ENCODE measurements at places on chromosomes 3 and 15. TPM values are rescaled to one million over a fixed set of nuclear protein-coding genes. Genes with fewer than 3 reads are reported as not detected.

GRCh38 chr15:31080591-31081014 lies 20.9 kb downstream of the TRPM1 start:
- DNase-seq, result no peak

Gene SLC22A13
- 0.17 TPM for total RNA-seq

GRCh38 chr3:98501863-98502576 lies 4.5 kb downstream of the OR5K2 start:
- no peak for DNase-seq

DNA sequence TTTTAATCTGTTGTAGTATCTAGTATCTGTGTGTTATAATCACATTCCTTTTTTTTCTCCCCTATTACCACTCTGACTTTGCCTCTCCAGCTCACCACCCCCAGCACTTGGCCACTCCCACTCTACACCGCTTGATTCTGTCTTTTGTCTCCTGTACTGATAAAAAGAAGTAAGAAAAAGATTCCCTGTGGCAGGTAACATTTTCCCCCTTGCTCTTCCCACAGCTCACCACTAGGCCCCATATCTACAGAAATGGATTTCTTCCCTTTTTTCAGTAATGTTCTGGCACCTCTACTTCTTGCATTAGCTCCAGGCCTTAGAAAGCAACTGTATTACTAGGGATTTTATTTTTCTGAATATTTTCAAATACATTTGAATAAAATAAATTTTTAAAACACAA lies 25.6 kb downstream of the KCNH8 start:
- DNase-seq, result no peak

DNA sequence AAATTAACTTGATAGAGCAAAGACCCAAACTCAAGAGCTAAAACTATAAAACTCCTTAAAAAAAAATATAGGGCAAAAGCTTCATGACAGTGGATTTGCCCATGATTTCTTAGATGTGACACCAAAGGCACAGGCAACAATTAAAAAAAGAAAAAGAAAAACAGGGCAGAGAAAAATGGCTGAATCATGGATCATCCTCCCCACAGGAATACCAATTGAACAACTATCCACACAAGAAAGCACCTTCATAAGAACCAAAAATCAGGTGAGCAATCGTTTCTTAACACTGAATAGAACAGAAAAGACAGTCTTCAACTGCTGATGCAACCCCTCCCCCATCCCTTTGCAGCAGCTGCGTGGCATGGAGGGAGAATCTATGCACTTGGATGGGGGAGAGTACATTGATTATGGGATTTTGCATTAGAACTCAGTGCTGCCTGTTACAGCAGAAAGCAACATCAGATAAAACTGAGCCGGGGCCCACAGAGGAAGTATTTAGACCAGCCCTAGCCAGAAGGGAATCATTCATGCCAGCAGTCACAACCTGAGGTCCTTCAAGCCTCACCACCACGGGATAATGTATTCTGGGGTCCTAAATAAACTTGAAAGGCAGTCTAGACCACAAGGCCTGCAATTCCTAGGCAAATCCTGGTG lies 15.7 kb downstream of the C3orf33 start:
- DNase-seq, result no peak

DNA sequence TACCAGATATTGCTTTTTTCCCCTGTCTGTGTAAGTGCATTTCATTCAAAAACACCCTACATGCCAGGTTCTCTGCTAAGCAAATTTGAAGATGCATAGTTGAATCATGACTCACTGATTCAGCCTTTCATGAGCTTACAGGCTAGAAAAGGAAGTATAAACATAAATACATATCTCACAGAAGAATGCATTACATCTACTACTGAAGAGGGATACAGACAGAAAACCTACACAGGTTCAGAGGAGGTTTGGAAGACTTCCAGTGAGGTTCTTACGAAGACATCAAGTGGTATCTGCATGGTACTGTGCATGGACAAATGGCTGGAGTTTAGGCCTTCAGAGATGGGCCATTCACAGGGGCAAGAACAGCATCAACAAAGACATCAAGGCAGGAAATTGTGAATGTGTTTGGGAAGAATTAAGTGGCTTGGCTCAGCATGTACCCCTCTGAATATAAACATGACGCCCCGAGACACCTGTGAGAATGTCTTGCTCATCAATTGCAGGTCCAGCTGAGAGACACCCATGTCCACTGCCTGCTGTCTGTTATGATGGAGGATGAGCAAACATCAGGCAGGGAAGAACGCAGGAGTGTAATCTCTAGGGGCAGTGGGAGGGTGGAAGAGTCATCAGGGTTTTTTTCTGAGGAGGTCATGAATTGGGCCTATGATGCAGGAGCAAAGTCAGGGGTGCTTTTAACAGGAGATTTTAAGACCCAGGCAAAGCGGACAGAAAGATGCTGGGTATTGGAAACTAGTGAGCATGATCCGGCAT lies 105.1 kb upstream of the GALNT15 start:
- DNase-seq, result no peak

DNA sequence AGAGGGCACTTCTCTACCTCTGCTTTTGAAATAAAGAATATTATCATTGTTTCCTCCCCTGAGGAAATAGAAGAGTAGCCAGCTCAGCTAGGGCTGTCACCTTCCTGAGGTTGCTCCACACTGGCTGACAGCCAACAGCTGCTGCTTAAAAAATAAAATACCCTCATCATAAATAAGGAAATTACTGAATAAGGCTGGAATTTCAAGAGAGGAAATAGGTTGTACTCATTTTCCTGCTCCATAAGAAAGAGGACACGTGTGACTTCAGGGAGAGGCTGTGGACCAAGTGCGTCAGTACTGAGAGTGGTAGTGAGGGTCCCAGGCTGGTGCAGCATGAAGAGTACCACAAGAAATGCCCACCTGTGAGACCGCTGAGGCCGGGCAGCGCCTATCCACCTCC lies 8.1 kb upstream of the C2CD4B start:
- no peak for DNase-seq

- DNase-seq, result no peak
Observed at GRCh38 chr15:94064676-94065313, 166.6 kb upstream of the MCTP2 start.

GRCh38 chr3:72448858-72449257 lies 399.4 kb downstream of the SHQ1 start:
- no peak for DNase-seq

DNA sequence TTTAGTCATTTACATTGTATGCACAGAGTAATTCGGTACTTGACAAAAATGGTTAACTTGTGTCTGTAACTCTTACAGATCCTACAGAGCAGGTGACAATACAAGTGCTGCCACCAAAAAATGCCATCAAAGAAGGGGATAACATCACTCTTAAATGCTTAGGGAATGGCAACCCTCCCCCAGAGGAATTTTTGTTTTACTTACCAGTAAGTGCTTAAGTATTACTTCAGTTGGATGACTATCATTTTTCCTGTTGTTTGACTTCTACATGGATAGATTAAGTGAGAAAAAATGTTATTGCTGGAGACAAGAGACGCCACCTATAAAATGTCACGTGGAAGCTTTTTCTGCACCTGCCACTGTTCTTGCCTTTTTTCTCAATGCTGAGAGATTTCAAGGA lies 173.2 kb downstream of the ALCAM start:
- no peak for DNase-seq

DNA sequence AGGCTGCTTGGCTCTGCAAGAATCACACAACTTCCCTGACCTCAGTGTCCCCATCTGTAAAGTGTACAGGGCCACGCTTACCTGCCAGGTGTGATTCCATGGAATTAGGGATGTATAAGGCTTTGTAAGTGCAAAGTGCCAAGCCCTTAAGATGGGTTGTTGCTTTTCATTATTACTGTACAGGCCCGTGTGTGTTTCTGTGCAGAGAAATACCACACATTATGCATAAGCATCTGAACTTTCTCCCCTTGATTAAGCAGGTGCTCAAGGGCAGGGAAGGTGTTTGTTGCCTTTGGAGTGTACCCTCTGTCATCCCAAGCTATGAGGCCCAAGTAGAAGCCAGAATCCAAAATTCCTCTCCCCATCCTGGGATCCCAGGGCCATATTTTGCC lies 13.6 kb upstream of the HRH1 start:
- no peak for DNase-seq

DNA sequence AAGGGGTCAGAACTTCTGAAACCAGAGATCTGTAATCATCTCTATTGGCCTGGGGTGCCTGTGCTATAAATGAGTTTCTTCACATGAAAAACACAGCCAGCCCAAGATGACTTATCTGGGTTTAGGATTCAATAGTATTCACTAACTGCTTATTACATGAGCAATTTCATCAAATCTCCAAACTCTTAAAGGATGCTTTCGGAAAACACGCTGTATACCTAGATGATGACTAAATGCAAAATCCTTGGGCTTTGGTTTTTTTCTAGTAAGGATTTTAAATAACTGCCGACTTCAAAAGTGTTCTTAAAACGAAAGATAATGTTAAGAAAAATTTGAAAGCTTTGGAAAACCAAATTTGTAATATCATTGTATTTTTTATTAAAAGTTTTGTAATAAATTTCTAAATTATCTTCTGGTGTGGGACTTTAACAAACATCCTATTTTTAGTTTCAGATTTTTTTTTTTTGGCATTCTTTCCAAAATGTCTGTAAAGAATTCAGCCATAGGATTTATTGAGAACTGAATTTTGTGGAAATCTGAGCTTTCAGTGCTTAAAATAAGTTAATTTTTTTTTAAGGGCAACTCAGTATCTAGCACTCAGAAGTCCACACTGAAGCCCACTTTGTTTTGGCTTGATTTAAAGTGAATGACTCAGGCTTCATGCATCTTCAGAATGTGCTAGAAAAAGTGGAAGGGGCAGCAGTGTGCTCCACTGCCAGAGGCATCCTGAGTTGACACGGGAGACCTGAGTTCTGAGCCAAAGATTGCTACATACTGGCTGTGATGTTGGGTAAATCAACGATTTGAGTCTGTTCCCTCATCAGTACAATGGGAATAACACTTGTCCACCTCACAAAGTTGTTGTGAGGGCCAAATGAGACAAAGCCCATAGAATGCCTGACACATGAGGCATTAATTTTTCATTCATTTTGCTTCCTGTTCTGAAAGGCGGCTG lies 18.7 kb downstream of the TMEM43 start:
- DNase-seq, result no peak

- no peak for DNase-seq
Observed at GRCh38 chr3:142984255-142984654, 17.1 kb upstream of the U2SURP start.

DNA sequence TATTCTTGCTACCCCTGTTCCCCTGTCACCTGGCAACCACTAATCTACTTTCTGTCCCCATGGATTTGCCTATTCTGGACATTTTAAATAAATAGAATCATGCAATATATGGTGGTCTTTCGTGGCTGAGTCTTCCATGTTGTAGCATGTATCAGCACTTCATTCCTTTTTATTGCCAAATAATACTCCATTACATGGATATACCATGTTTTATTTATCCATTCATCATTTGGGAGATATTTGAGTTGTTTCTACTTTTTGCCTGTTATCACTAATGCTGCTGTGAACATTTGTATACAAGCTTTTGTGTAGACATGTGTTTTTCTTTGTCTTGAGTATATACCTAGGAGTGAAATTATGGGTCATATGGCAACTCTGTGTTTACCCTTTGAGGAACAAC lies 50.6 kb downstream of the NR2C2 start:
- no peak for DNase-seq

DNA sequence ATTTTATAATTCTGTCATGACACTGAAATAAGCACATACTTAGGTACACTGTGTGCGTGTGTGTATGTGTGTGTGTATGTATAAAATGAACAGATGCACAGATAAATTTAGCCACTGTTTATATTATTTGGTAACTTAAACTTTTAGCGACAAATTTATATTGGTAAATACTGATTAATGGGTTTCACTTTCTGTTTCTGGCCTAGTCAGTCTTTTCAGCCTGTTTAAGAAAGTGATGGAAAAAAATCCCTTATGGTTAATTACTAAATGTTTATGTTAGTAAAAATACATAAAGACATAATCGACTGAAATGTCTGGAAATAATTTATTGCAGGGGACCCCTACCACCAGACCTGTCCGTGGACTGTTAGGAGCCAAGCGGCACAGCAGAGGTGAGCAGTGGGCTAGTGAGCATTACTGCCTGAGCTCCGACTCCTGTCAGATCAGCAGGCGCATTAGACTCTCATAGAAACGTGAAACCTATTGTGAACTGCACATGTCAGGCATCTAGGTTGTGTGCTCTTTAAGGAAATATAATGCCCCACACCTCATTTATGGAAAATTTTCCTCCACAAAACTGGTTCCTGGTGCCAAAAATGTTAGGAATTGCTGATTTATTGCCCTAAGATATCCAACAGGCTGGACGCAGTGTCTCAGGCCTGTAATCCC lies 717.4 kb downstream of the SI start:
- DNase-seq, result no peak

- DNase-seq, result no peak
Observed at GRCh38 chr15:29674661-29675533, 147.4 kb downstream of the TJP1 start.

DNA sequence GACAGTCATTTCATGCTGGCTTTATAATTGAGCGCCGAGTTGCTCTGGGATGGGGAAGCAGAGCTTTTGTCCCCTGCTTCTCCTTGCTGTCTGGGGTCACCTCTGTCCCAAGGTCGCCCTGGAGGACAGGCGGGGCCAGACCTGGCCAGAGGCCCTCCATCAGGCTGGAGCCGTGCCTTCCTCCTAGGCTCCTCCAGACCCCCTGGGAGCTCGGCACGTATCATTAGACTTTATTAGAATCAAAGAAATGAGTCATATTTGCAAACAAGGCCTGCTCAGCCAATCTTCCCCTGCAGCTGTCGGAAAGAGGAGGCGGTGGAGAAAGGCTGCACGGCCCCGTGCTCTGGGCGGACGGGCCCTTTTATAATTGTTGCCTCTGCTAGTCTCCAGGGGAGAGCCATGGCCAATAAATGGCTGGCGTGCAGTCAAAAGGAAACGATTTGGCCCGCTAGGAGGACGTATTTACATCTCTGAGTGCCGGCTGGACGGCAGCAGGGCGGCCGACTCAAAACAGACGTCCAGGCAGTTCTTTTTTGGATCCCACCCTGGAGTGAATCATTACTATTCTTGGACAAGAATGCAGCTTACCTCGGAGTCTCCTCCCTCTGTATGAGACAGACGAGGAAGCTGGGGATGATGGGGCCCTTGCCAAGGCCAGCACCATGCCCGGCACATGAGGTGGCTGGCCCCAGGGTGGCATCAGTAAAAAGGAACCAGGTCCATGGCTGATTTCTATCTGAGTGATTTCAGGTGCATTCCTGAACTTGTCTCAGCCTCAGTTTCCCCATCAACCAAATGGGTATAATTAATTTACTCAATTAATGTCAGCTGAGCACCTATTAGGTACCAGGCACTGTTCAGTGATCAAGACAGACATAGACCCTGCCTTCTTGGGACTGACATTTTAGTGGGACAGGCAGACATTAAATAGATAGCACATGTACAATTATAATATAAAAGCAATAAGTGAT lies 50.6 kb downstream of the SLC6A6 start:
- DNase-seq, result peak; percentile 97

Gene NANOGP8
- total RNA-seq, result not detected

Gene GOLGA8G
- 0.17 TPM for total RNA-seq

DNA sequence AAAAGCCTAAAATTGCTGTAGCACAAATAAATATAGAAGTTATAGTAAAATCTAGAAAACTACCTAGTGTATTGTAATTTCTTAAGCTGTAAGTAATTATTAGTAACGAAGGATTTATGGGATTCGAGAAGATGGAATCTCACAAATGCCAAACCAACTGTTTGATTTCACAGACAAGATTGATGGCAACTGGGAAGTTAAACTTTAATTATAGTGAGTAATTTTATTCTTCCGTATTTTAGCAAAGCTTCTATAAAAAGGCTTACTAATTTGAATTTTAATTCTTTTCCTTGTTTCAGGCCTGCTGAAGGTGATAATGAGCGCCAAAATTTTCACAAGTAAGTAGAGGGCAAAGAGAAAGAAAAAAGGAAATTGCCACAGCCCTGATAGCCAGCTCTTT lies 36.6 kb downstream of the GATM start:
- DNase-seq, result no peak

GRCh38 chr3:99541181-99541580 lies 97.2 kb upstream of the COL8A1 start:
- no peak for DNase-seq

All from esophagus muscularis mucosa (tissue), 4 donors.